ENCODE measurements at places on chromosomes 12 and 14.
A peak's percentile ranks its signal among the peaks of the same experiment; 100 is the strongest.

- DNase-seq = no peak
- H3K27ac ChIP-seq = no peak overlapping the region
- H3K4me1 ChIP-seq = no peaks in the 10 kb centered on the region
- no peaks in the 10 kb centered on the region for H3K36me3 ChIP-seq
- H3K4me3 ChIP-seq = no peak overlapping the region
- H3K27me3 ChIP-seq = no peaks in the 10 kb centered on the region
These were observed 47.1 kb downstream of the PLXNC1 start for GRCh38 chr12:94195483-94195882.

DNA sequence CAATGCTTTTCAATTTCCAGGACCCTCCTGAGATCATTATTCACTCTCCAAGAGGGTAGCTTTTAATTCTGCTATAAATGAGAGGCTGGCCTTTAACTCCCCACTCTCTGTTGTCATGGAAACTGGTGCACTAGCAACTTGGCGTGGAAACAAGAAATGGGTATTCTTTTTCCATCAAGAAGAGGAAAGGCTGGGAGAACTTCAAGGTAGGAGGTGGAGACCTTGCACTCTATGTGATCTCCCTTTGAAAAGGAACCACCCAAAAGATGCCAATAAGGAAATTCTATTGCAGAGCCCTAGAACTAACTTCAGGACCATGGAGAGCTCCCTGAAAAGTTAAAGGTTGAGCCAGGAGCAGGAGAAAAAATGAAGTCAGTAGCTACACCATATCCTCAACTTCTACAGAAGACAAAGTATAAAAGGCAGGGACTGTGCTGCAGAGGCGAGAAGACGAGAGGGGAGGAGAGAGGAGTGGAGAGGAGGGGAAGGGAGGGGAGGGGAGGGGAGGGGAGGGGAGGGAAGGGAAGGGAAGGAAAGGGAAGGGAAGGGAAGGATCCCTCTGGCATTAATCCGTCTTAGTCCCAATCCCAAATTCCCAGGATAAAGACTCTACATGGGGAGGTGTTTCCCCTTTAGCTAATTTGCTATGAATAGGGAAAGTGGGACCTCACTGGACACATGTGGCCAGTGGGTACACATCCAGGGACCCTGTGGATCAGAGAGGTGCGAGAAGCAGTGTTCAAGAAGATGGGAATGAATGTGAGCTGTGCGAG lies 46.7 kb upstream of the FICD start:
- H3K4me1 ChIP-seq = no peaks in the 10 kb centered on the region
- H3K4me3 ChIP-seq = no peak overlapping the region
- DNase-seq = peak; percentile 68
- no peaks in the 10 kb centered on the region for H3K27me3 ChIP-seq

DNA sequence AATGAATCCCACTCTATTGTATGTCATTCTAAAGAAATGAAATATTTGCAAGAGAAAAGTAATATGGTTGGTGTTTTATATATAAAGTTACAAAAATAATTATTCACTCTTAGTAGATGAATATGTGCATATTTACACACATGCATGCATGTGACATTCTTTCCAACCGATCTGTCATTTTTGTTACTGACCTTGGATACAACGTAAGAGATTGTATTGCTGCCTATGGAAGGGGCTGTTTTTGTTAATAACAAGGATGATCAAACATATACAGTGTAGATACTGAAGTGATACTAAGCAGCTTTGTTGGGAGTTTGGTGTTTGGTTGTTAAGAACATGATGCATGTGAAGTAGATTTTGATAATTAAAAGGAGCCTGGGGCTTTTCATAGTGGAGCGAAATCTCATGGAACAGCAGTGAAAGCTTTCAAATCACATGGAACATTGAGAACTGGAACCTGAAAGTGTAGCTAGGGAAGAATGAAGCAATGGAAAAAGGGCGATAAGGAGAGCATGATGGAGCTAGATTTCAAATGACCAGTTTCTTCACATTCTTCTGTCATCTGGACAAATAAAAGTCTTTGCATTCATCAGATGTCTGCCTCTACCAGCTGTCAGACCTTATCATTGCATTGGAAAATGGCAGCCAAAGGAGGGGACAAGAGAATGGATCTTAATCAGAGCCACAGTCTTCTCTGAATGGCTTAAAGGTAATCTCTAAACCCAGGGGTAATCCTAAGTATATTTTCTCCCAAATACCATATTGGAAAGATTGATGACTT lies 10.0 kb downstream of the BORCS5 start:
- H3K4me1 ChIP-seq = no peaks in the 10 kb centered on the region
- no peak overlapping the region for H3K27ac ChIP-seq
- H3K27me3 ChIP-seq = no peaks in the 10 kb centered on the region

DNA sequence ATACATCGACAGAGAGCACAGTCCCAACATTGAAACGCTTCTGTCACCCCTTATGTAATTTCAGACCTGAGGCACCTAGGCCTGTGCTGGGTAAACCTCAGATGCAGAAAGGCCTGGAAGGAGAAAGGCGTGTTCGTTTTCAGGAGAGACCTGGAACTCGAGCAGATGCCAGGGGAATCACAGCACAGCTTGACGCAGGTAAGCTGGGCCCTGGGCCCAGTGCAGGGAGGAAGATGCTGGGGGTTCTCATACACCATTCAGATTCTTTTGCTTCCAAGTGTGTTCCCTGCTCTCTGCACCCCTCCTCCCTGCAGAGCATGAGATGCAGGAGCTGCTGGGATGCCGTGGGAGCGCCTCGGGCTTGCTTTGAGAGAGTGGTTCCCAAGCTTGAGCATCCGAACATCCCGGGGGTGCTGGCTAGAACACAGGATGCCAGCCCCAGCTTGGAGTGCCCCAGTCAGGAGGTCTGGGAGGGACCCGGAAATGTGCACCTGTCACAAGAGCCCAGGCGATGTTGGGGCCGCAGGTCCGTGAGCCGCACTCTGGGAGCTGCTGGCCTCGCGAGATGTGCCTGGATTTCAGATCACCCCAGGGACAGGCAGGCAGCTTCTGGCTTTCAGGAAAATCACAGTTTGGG lies 35.9 kb downstream of the FZD10 start:
- H3K4me1 ChIP-seq = no peaks in the 10 kb centered on the region
- H3K27ac ChIP-seq = no peak overlapping the region
- no peak overlapping the region for H3K4me3 ChIP-seq

- no peak overlapping the region for H3K27ac ChIP-seq
- H3K27me3 ChIP-seq = no peaks in the 10 kb centered on the region
- H3K36me3 ChIP-seq = no peaks in the 10 kb centered on the region
- H3K4me1 ChIP-seq = no peaks in the 10 kb centered on the region
- H3K4me3 ChIP-seq = no peak overlapping the region
- peak; percentile 11 for DNase-seq
These were observed 2.2 kb upstream of the PPTC7 start for GRCh38 chr12:110585231-110585799.

GRCh38 chr14:101823511-101824120 lies 62.1 kb downstream of the PPP2R5C start:
- H3K4me3 ChIP-seq = no peak overlapping the region
- peaks cover 13% of the 10 kb centered on the region for H3K4me1 ChIP-seq
- no peak overlapping the region for H3K27ac ChIP-seq
- peaks cover 27% of the 10 kb centered on the region for H3K36me3 ChIP-seq

- H3K4me1 ChIP-seq = peaks cover 10% of the 10 kb centered on the region
- H3K36me3 ChIP-seq = no peaks in the 10 kb centered on the region
- no peak overlapping the region for H3K27ac ChIP-seq
- peaks cover 15% of the 10 kb centered on the region for H3K27me3 ChIP-seq
- DNase-seq = no peak
These were observed 24.2 kb downstream of the SMUG1 start for GRCh38 chr12:54164387-54165145.

- no peak for DNase-seq
- H3K4me1 ChIP-seq = no peaks in the 10 kb centered on the region
- H3K27me3 ChIP-seq = no peaks in the 10 kb centered on the region
- H3K27ac ChIP-seq = no peak overlapping the region
- no peak overlapping the region for H3K4me3 ChIP-seq
- no peaks in the 10 kb centered on the region for H3K36me3 ChIP-seq
These were observed 401.6 kb downstream of the VRK1 start for GRCh38 chr14:97198813-97199212.

- H3K27me3 ChIP-seq = no peaks in the 10 kb centered on the region
- DNase-seq = no peak
- H3K4me3 ChIP-seq = no peak overlapping the region
- no peaks in the 10 kb centered on the region for H3K4me1 ChIP-seq
These were observed 95.0 kb upstream of the MON2 start for GRCh38 chr12:62371661-62372060.

DNA sequence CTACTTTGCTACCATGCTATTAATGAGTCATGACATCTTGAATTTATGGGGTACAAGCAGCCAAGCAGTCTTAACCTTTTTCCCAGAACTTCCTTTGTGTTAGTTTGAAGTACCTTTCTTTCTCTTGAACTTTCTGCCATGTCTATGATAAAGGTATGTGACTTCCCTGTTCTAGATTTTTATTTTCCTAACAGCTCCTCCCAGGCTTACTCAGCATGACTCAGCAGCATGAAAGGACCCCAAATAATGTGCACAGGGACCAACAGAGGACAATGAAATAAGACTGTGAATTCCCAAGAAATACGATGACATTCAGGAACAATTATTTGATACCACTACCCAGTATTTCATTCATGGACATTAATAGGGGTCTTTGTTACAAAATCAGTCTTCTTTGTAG lies 60.0 kb downstream of the TTC6 start:
- H3K27ac ChIP-seq = no peak overlapping the region
- H3K4me3 ChIP-seq = no peak overlapping the region
- H3K4me1 ChIP-seq = peaks cover 11% of the 10 kb centered on the region
- H3K36me3 ChIP-seq = no peaks in the 10 kb centered on the region

- DNase-seq = peak; percentile 55
- H3K4me1 ChIP-seq = peaks cover 24% of the 10 kb centered on the region
- no peak overlapping the region for H3K4me3 ChIP-seq
- H3K27ac ChIP-seq = no peak overlapping the region
- no peaks in the 10 kb centered on the region for H3K27me3 ChIP-seq
These were observed 88.3 kb downstream of the OTOGL start for GRCh38 chr12:80187660-80188090.

GRCh38 chr14:93976477-93977057 lies at the start of gene ASB2:
Gene ASB2, minus strand, starts transcription at chr14:93976570. Its CDS starts 12,031 bp downstream, at chr14:93964539.
- H3K36me3 ChIP-seq = no peaks in the 10 kb centered on the region
- H3K27ac ChIP-seq = no peak within 1 kb of the TSS
- peaks cover 36% of the 10 kb centered on the region for H3K4me1 ChIP-seq
- DNase-seq = no peak
- no peak within 1 kb of the TSS for H3K4me3 ChIP-seq

DNA sequence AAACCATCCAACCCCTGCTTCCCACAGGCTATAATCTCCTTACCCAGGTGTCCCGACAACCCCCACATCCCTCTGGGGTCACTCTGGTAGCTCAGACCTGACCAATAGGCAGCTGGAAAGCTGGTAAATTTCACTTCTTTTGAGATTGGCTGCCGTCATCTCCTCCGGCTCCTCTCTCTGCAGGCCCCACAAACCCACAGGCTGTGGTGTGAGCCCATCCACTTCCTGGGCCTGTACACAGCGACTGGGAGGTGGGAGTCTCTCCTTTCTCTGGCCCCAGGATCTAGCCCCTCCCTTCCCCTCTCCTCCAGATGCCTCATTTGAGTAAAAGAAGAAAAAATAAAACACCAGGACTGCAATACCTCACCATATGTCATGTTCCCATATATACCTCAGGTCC lies 709 bp downstream of the INHBC start:
- H3K27me3 ChIP-seq = no peaks in the 10 kb centered on the region
- no peak overlapping the region for H3K27ac ChIP-seq
- peaks cover 5% of the 10 kb centered on the region for H3K4me1 ChIP-seq
- H3K4me3 ChIP-seq = no peak overlapping the region
- DNase-seq = no peak
- H3K36me3 ChIP-seq = no peaks in the 10 kb centered on the region

GRCh38 chr12:99153293-99153692 lies 494.3 kb upstream of the GARIN6 start:
- H3K4me1 ChIP-seq = no peaks in the 10 kb centered on the region
- H3K36me3 ChIP-seq = no peaks in the 10 kb centered on the region
- H3K27ac ChIP-seq = no peak overlapping the region
- no peaks in the 10 kb centered on the region for H3K27me3 ChIP-seq
- no peak for DNase-seq

DNA sequence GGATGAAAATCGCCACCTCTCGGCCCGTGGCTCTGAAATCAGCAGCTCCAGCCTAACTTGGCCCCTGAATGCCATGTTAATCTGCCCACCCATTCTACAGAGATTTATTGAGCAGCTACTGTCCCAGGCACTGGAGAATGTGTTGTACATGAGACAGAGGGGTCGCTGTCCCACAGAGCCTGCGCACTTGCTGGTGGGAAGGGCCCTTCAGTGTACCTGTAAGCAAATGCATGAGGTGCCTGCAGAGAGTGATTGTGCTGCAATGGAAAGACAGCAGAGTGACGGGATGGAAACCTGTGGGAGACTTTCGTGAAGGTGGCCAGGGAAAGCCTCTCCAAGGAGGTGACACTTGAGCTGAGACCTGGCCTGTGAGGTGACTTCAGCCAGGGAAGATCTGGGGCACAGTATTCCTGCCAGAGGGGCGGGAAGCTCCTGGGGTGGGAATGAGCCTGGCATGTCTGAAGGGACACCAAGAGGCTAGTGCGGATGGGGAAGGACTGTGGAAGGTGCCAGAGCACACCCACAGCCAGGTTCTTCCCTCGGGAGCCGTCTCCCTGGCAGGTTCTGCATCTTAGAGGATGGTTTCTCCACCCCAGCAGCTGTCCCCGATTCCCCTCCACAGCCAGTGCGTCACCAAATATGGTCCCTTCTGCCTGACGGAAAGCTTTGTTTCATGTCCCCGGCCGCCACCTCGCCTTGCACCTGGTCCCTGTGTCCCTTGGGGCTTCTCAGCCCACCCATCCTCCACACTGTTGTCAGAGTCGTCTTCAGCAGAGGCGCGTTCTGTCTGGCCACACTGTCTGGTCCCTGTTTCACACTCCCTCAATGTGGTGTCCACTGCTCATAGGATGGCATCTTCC lies 8.7 kb downstream of the SMIM41 start:
- peak; percentile 22 for DNase-seq

- H3K36me3 ChIP-seq = no peaks in the 10 kb centered on the region
- no peaks in the 10 kb centered on the region for H3K27me3 ChIP-seq
- H3K4me3 ChIP-seq = peak overlapping the region; percentile 99
- no peaks in the 10 kb centered on the region for H3K4me1 ChIP-seq
- H3K27ac ChIP-seq = no peak overlapping the region
- no peak for DNase-seq
These were observed 1.9 kb downstream of the SGPP1 start for GRCh38 chr14:63725786-63726460.

DNA sequence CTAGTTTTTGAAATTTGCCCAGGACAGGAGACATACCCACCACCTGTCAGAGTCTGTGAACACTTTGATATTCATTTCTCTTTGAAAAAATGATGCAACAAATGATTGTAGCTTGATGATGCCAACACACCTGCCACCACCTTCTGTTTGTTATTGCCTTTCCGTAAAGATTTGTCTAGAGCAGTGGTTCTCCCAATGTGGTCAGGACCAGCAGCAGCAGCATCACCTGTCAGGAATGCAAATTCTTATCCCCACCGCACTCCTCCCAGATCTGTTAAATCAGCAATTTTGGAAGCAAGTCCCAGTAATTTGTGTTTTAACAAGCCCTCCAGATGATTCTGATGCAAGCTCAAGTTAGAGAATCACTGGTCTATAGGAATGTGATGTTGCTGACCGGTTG lies 9.9 kb downstream of the CCDC175 start:
- no peak for DNase-seq
- no peaks in the 10 kb centered on the region for H3K4me1 ChIP-seq
- H3K4me3 ChIP-seq = no peak overlapping the region

Data from SJCRH30 (cell line).